ENCODE measurements at places on chromosomes 6 and 20.

GRCh38 chr6:132188556-132189264, 212.6 kb downstream of the MOXD1 start:
- no peak for DNase-seq

GRCh38 chr6:52598123-52598823, 21.4 kb upstream of the TRAM2 start:
- DNase-seq, result peak; percentile 79

- no peak for DNase-seq
Measured at GRCh38 chr20:17172836-17173516, 53.9 kb upstream of the PCSK2 start.

DNA sequence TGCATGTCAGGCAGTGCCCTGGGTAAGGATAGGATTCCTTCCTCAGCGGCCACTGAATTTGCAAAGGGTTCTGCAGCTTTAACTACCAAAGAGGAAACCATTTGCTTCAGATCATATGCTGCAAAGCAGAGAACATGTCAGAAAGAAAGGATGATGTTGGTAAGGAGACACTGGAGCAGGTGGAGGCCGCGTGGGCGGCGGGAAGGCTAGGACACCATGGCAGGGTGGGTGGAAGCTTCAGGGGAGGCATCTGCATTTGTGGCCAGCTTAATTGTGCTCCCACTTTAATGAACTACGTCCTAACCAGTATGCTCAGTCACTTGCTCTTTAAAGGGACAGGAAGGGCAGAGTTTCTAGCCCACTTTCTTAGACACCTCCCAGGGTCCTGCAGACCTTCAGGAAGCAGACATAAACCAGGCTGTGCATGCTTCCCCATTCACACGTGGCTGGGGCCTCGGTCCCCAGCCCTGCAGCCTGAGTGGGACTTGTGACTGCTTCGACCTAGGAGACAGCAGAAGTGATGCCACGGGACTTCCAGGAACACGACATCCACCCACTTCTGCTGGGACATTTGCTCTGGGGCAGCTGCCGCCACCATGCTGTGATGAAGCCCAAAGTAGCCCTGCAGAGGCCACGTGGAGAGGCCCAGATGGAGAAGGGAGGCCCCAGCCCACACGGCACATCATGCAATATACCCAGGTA, 76.1 kb downstream of the GINS1 start:
- DNase-seq, result no peak

GRCh38 chr20:7703996-7704395, 236.3 kb downstream of the HAO1 start:
- DNase-seq, result no peak

GRCh38 chr6:34383656-34384320, 8.7 kb downstream of the NUDT3 start:
- DNase-seq, result no peak

- no peak for DNase-seq
Measured at GRCh38 chr6:47161176-47161687, 119.1 kb upstream of the ADGRF1 start.

DNA sequence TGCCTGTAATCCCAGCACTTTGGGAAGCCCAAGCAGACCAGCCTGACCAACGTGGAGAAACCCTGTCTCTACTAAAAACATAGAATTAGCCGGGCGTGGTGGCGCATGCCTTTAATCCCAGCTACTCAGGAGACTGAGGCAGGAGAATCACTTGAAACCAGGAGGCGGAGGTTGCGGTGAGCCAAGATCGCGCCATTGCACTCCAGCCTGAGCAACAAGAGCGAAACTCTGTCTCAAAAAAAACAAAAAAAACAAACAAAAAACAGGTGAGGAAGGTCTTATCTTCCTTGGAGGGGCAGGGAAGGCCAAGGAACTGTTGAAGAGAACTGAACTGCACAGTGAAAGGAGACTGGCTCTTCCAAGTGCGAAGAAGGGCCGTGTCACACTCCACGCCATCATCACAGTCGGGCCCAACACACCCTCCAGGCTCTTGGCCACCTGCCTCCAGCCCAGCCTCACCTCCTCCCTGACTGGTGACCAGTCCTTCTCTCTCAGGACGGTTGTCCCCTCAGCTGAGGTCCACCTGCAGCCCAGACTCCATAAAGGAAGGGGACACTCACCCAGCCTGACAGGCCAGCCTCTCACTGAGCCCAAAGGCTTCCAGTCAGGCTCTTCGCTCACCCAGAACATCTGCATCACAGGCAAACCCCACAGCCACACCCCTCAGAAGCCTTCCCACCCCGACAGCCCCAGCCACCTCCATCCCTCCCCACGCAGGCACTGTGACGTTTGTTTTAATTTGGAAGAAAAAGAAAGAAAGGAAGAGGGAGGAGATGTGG, 4.1 kb downstream of the ZC3H12D start:
- no peak for DNase-seq

DNA sequence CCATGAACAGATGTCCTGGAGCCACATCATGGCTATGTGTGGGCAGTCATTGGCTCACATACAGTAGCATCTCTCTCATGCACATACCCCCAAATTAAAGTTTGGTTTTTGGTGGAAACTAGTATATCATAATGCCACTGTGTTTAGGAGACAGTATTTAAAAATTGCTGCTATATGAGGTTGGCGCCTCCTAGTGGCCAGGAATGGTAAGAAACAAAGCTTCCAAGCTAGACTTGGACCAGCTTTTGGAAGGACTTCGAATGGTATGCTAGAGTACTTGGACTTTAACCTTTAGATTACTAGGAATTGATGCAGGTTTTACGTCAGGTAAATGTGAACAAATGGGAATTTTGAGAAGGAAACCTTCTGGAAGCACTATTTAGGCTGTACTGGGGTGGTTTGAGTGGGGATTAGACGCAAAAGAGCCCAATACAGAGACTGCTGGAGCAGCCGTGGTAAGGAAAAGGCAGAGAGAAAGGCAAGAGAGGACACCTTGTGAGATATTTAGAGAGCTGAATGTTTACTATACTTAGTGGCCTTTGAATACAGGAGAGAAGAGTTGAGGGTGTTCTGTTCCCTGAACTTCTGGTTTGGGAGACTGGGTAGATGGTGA, 23.8 kb downstream of the PRSS35 start:
- DNase-seq, result no peak

DNA sequence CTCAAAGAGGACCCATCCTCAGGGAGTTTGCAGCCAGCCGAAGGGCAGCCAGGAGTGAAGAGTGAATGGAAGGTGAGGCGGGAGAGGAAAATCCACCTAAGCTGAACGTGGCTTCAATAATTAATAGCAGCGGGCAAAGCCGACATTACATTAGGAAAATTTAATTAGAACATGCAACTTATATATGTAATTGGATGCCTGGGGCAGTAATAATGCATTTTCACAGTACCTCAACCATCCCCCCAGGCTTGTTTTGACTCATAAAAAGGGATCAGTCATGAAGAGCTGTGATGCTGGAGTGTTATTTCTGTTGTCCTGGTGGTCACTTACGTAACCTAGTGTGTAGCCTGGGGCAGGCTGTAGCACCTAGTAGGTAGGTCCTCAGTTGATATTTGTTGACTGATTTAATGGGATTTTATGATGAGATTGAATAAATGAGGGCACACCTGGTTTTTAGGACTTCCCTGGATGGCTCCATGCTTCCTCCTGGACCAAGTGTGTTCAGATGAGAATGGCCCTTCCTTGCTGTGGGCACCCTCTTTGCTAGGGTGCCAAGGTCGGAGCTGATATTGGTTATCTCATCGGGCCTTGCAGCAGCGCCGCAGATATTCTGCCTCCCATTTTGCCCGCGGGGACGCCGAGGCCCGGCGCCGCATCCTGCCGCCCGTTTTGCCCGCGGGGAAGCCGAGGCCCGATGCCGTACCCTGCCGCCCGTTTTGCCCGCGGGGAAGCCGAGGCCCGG, 128.8 kb downstream of the CDH26 start:
- no peak for DNase-seq

DNA sequence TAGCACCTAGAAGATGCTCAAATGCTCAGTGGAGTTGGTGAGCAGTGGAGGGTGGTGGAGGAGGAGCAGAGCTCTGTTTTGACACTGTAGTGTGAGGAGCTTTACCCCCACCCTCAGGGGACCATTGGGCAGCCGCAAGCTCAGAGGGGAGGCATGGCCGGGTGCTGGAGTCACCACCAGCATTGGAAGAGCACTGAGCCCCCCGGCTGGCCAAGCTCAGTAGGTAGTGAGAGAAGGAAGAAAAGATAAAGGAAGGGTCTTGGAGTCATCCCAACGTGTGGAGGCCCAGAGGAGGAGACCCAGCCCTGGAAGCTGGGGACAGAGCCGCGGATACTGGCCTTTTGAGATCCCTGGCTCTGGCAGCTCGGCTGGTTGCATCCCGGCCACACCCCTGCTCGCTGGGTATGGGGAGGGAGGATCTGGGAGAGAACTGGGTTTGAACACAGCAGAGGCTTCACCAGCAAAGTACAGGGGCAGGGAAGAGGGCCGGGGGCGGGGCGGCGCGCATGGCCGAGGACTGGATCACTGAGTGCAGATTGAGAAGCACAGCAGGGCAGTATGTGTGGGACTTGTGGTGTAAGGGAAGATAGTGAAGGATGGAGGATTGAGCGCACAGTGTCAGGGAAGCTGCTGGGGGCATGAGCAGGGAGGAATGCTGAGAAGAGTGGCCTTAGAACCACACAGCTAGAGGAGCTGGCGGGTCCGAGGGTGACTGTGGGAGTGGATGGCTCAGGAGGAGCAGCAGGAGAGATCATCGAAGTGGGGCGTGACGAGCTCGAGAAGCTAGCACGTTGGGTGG, 24.4 kb downstream of the SYNDIG1 start:
- no peak for DNase-seq

DNA sequence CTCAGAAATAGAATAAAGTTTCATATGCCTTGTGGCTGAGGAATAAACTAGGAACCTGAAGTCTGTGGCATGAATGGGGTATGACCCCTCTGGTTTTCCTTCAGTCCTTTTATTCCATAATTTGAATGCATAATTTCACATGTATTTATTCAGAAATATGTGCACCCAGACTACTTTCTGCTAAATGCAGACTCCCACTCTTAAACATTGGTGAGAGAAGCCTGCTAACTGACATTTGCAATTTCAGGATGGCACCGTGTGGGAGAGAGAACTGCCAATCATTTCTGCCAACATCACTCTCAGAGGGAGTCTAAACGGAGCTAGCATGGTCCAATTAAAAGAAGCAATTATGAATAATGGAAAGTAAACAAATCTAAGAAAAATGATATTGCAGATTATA, 141.3 kb downstream of the ADGRB3 start:
- DNase-seq, result no peak

DNA sequence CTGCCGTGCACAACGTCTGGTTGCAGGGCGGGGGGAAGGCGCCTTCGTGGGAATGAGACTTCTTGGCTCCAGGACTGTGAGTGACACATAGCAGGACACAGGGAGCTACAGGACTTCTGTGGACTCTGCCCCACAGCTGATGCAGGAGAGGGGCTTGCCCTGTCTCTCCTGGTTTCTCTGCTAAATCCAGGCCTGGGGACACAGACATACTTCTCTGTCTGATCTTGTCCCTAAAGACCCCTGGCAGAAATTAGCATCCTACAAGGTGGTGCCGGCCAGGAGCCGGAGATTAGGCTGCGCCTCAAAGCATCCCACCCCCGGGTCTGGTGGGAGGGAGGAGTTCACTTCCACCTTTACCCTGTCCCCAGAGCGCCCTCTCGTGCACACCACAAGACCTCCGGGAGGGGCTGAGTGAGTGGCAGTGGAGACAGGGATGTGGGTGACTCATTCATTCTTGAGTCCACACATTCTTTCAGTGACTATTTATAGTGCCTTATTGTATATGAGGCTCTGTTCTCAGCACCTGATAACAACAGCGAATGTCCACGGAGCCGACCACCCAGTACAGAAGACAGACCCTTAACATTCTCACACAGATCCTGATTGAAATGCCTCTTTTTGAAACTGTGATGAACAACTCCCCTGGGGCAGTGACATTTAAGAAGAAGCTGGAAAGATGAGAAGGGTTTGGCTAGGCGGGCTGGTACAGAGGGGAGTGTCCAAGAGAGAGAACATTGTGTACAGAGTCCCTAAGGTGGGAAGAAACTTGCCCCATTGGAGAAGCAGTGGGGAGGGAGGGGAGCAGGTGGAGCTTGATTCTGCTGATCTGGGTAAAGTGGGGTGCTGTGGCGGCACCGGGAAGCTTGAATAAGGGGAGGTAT, 39.0 kb downstream of the GMPR start:
- DNase-seq, result peak; percentile 38

GRCh38 chr20:16498526-16499253, 74.6 kb downstream of the KIF16B start:
- DNase-seq, result no peak

GRCh38 chr6:135703621-135704020, 147.9 kb upstream of the PDE7B start:
- no peak for DNase-seq

DNA sequence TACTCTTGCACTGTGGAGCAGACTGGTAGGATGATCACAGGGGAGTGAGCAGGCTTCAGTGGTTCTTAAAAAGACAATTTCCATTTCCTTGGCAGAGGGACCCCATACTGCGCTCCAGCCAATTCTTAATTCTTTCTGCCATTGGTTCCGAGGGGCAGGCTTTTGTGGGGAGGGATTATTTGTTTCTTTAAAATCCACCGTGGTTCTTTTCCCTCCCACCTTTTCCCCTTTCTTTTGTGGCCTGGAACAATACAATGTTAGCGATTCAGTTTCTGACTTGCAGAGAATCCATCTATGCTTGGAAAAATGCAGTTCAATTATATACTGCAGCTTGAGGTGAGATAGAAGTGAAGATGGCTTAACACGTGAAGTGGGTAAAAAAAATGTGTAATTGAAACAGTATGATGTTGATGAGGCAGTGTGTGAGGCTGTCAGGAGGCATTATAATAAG, 379.0 kb upstream of the FLRT3 start:
- DNase-seq, result no peak

GRCh38 chr6:16224409-16224808, 14.0 kb upstream of the GMPR start:
- DNase-seq, result no peak

DNA sequence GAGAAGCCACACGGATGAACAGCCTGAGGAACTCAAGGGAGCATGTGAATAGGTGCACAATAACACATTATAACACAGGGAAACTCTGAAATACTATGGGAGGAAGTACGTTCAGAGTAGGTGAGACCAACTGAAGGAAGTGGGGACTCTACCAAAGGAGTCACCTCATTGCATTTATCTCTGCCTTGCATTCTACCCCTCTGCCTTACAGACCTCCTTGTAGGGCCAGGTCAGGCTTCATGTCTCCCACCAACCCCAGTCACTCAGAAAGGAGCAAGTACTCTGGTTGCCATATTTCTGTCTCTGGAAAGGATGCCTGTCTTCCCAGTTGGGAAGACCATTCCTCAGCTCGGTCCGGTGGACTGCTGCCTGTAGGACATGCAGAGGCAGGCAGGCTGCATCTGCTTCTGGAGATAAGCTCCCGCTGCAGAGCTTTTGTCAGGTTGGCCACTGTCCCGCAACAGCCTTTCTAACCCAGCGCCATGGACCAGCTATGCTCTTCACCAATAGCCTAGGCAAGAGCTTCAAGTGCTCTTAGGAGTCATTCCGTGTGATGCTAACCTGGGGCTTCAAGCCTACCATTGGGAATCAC, 51.6 kb upstream of the ASIP start:
- no peak for DNase-seq
